ENCODE measurements at places on chromosomes 12 and 14.

DNA sequence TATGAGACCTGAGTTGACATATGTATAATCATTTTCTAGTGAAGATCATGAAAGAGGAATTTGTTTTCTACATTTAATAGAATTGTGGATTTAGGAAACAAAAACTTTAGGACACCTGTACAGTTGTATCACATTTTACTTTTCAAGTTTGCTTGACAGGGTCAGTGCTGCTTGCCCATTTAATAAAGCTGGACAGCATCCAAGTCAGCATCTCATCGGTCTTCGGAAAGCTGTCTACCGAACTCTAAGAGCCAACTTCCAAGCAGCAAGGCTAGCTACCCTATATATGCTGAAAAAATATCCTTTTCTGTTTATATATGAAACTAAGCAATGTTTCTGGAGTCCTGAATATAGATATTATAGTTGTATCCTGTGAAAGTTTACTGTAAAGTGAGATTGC lies 52.3 kb downstream of the VEZT start:
- no peak for DNase-seq

- no peak for DNase-seq
Observed at GRCh38 chr14:24254630-24255392, 8.2 kb downstream of the TGM1 start.

DNA sequence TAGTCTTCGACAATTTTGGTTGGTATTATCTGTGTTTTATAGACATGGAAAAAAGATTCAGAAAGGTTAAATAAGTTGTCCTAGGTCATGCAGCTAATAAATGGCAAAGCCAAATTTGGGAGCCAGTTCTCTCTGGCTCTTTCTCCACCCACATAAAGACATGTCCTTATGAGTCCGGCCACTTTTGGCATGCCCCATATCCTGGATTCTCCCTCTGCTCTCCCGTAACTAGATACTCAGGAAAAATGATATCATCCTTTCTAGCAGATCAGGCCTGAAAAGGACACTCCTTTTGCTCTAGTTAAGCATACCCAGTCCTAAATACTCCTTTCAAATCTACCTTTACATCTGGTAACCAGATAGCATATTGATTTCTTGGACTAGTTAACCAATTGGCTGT lies 64.4 kb downstream of the TTLL5 start:
- DNase-seq, result no peak

- no peak for DNase-seq
Observed at GRCh38 chr12:7439579-7440505, 4.1 kb downstream of the CD163L1 start.

- DNase-seq, result no peak
Observed at GRCh38 chr14:61335049-61335448, 13.7 kb downstream of the PRKCH start.

DNA sequence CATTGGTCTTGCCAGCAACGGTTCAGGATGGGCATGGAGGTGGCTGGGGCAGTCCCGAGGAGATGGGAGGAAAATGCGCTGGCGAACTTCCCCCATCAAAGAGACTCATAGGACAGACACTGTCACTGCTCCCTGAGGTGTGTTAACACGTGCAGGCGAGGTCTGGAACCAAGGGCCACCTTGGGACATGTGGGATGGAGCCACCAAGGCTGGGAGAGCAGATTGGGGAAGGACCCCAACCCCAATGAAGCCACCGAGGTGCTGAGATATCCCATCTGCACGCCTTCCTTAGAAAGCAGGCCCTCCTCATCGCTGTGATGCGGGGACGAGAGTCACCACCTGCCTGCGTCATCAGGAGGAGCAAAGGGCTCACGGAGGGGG lies 16.9 kb upstream of the BEGAIN start:
- DNase-seq, result no peak

- DNase-seq, result no peak
Observed at GRCh38 chr12:56933826-56934625, at the start of gene SDR9C7. SDR9C7 (minus strand) TSS chr12:56934408; CDS start chr12:56934261, 147 bp downstream.

- no peak for DNase-seq
Observed at GRCh38 chr12:118359541-118359915, 13.2 kb downstream of the TAOK3 start.

DNA sequence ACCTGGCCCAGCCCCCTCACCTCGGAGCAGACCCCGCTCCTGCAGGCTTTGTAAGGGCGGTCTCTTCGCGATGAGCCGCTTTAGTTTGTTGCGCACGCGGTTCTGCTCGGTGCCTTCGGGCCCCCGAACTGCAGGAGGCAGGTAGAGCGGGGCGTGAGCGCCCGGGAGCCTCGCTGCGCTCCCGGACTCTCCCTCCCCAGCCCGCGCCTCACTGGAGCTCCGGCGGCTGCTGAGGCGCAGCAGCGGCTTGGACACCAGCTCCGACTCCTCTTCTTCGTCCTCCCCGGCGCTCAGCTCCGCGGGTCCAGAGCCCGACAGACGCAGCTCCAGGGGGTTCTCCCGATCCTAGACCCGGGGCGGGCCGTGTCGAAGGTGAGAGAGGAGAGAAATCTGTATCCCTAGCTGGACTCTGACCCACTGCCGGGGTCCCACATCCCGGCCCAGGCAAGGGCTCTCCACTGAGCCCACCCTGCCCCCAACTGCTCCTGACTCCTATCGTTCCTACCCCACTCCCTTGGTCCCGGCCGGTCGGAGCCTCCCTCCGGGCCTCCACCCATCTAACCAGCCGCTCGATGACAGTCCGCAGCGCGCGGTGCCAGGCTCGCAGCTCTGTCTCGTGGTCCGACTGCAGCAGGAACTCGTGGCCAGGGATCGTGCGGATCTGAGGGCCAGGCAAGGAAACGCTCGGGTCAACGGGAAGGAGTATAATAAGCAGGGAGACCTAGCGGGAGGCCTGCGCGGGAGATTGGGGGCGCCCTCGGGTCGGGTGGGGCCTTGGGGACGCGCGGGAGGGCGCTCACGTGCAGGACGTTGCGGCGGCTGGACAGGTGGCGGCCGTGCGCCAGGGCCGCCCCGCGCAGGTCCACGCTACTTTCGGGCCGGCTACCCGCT lies 4.2 kb downstream of the ARHGAP9 start:
- no peak for DNase-seq

DNA sequence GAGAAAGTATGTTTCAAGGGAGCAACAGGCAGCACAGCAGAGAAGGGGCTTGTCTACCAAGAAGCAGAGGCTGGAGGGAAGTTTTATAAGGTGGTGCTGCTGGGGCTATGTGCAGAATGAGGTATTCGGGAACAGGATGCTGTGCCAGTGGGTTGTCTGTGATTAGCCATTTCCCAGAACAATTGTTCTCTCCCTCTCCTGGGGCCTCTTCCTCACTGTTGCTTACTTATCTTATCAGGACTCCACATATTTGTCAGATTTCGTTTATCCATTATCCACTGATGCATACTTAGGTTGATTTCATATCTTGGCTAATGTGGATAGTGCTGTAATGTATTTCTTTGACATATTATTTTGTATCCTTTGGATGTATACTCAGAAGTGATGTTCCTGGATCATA lies 195.1 kb upstream of the RTL1 start:
- DNase-seq, result no peak

GRCh38 chr12:1878695-1879094 lies 39.8 kb downstream of the CACNA2D4 start:
- no peak for DNase-seq

- DNase-seq, result no peak
Observed at GRCh38 chr14:72070458-72070857, 138.2 kb downstream of the RGS6 start.

GRCh38 chr12:94242901-94243300 lies 94.5 kb downstream of the PLXNC1 start:
- no peak for DNase-seq

- peak; percentile 63 for DNase-seq
Observed at GRCh38 chr12:77855548-77855947, 24.9 kb downstream of the NAV3 start.

DNA sequence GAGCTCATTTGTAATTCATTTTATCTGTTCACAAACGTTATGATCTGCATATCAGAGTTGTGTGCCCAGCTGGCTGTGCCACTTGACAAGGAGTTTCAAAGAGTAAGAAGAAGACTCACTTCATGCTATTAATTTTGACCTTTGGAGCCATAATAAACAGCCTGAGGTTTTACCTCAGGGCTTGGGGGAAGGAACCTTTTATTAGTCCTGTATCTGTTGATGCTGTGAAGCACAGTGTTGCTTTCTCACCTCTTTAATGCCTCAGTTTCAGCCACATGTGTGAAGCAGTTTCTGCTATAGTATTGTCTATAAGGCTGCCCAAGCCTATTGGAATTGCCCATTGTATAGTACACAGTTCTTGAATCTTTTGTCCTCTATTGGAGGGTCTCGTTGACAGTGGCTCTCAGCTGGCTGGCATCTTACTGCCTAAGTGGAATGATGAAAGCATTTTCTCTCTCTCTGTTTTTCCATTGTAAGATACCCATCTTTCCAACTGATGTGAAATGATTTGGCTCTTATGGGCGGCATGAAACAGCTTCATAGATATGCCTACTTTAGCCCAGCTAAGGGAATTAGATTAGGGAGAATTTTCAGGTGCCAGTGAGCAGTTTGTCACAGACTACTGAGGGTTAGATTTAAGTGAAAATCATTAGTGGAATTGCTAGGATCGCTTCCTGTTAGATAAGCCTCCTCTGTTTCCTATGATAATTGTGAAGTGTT lies 34.7 kb downstream of the GPATCH2L start:
- DNase-seq, result peak; percentile 63

DNA sequence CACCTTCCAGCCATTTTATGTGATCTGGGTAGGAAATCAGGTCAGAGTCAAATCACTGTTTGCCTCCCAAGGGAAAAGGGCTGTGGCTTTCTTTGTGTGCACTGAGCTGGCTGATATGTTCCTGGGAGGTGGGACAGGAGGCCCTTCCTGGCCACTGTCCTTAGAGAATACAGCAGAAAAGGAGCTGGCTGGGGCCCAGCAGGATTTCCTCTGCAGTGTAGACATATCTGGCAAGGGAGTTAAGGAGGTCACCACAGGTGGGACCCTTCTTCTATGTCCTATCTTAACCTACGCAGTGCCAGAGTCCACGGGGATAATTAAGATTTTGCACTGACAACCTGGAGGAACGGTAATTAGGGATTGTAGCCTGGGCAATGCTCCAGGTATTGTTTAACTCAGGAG lies 145.3 kb downstream of the NTF3 start:
- DNase-seq, result no peak

DNA sequence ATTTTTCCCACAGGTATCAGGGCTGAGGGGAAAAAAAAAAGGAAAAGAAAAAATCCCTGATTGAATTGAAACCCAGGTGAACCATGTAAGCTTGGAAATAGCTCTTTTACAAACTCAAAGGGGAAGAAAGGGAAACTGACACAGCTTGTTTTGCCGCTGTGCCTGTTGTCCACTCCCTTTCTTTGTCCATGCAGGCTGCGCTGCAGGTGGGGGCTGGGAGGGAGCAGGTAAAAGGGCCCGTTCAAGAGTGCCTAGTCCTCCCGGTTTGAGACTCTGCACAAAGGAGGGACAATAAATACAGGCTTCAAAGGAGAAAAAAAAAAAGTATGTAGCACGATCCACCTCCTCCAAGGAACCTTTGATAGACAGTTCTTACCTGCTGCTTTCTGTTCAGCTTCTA lies 194.8 kb downstream of the GRIN2B start:
- DNase-seq, result no peak

DNA sequence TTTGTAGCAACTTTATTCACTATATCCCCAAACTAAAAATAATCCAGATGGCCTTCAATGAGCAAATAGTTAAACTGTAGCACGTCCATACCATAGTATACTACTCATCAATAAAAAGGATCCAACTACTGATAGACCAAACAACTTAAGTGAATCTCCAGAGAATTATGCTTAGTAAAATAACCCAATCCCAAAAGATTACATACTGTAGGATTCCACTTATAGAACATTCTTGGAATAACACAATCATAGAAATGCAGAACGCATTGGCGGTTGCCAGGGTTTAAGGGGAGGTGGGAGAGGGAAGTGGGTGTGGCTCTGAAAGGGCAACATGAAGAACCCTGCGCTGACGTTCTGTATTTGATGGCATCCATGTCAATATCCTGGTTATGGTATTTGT lies 28.6 kb downstream of the SNRPF start:
- no peak for DNase-seq

GRCh38 chr14:76245097-76245496 lies 93.4 kb downstream of the GPATCH2L start:
- DNase-seq, result no peak

DNA sequence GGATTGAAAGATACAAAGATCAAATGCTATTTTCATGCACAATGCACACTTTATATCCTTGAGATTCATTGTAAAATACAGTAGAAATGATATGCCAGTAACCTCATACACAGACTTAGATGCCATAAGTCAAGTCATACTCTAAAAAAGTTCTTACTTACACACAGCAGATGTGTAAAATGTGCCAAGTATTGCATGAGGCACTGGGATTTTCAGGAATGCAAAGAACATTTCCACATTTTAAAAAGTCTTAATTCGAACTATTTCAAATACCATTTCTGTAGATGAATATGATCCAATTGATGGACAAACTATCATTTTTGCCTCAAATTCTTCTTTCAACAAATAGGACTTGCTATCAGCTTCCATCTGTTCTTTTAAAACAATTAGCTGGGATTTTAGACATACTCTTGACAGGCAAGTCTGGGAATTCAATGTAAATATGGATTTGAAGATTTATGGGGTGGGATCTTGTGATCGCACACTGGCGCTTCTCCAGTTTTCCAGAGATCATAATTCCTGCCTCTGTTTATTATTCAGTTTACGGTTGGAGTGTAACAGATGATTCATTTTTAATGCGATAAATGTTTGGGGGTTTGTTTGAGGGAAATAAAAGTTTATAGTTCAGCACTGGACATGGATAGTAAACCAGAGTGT lies 183.8 kb downstream of the PAX9 start:
- DNase-seq, result no peak

DNA sequence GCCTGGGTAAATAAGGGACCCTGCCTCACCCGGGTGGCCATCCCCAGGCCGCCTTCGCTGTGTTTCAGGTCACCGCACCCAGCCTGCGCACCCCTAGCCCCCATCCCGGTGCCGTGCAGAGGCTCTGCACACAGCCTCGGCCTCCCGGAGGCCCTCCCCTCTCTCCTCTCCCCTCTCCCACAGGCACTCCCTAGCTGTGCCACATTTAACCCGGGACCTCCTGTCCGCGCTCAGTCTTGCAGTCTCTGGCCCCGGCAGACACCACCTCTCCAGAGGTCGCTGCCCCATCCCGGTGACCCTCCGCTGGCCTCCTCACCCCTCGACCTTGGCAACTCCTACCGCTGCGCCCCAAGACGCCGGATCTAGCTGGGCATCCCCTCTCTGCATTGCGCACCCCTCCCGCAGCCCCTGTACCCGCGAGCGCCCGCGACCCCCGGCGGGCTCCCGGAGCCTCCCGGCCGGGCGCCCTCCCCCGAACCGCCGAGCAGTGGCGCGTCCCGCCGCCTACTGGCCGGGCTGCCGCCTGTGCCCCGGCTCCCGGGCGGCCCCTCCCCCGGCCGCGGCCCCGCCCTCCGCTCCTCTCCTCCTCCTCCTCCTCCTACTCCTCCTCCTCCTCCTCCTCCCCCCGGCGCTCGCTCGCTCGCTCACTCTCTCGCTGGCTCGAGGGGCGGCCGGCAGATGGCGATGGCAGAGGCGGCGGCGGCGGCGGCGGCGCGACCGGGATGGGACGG lies 120.7 kb downstream of the AACS start:
- peak; percentile 79 for DNase-seq

DNA sequence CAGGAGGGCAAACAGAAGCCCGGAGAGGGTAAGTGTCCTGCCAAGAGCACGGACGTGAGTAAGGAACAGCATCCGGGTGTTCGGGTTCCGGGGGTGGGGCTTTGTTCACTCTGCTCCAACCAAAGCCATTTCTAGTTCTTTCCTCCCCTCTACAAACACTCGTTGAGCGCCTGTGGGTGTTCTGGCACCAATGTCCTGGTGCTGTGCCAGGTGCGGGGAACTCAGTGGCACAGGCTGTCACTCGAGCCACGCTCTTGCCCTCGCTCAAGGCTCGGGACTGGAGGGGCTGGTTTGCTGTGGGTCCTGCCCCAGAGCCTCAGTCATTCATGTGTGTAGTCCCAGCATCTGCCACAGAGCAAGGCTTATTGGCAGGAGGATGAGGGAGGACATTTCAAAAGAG lies 157.5 kb downstream of the CALM1 start:
- DNase-seq, result no peak
